Mesothelial cell of epicardium (in vitro differentiated cells): ENCODE measurements at places on chromosomes 11 and 22.
A peak's percentile ranks its signal among the peaks of the same experiment; 100 is the strongest.

GRCh38 chr11:26326793-26327400 is 5.0 kb upstream of the ANO3 start:
- no peak for DNase-seq

DNA sequence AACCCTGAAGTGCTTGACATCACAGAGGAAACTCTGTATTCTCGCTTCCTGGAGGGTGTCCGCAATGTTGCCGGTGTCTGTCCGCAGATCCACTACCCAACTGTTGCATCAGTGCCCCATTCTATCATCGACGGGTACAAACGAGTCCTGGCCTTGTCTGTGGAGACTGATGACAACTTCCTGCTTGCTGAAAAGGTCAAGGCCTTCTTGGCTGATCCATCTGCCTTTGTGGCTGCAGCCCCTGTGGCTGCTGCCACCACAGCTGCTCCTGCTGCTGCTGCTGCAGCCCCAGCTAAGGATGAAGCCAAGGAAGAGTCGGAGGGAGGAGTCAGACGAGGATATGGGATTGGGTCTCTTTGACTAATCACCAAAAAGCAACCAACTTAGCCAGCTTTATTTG is 42.9 kb upstream of the DAGLA start:
- no peak for DNase-seq

DNA sequence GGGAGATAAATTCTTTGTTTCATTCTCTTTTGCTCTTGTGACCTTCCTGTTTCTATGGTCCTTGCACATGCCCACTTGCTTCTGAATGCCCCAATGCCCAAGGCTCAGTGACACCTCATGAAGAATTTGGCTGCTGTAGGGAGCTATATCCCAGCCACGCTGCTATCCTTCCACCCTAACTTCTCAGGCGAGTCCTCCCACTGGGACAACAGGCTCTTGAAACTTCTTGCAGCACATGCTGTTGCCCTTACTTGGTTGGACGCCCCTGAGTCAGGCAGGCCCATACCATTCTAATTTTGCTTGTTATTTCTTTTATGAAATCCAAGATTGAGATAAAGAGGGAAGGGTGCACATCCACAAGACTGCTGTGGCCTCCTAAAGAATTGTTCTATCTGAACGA is 57.6 kb upstream of the BLID start:
- DNase-seq: no peak

- no peak for DNase-seq
These were observed 132.0 kb downstream of the ELP4 start for GRCh38 chr11:31641477-31642062.

GRCh38 chr22:31952472-31952871 is 8.1 kb downstream of the YWHAH start:
- DNase-seq: no peak

- DNase-seq: no peak
These were observed 38.7 kb upstream of the LINC01488 start for GRCh38 chr11:69442807-69443137.

DNA sequence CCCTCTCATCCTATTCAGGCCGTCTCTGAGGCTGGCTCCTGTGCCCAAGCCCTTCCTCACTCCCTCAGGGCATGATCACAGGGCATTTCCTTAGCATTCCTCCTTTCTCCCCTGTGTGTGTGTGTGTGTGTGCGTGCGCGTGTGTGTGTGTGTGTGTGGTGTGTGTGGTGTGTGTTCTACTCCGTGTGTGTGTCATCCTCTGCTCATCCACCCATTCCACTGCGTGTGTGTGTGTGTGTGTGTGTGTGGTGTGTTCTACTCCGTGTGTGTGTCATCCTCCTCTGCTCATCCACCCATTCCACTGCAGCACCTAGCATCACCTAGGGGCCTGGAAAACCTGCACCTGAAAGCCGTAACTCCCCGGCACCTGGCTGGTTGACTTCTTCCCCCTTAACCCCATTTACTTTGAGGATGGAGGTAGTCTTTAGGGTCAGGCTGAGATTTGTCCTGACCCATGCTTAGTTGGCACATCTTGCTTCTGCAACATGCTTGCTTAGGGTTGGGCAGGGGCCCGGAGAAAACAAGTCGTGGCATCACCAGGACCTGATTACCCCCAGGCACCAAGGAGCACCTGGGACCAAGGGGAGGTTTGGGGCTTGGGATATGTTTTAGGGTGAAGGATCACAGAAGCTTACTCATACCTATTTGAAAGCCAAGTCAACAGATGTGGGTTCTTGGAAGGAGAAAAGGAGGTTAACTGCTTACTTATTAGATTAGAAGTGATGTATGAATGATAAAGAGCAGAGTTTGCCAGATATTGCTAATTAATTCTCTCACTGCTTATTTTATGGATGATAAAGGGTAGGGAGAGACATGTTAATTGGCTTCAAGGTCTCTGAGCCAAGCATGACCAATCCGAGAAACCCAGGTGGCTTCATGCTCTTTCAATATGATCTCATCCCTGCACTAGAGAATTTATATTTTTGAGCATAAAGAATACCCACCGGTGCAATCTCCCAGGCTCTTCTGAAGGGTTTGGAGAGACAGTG is 18.9 kb downstream of the TIMP3 start:
- DNase-seq: no peak

DNA sequence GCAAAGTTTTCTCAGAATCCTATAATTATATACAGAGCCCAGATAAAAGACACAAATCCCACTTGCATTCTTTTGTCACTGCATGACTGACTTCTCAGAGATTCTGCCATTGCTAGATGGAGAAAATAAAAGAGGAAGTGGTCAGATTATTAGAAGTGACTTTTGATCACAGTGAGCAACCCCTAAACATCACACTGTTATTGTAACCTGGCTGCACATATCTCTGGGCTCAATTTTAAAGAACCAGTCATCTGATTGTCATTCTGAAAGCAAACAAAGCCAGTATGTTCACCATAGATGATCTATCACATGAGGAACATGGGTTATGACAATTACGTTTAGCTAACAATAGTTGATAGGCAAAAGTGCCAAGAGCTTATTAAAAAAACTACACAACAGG is 47.8 kb downstream of the COPB1 start:
- no peak for DNase-seq

- no peak for DNase-seq
These were observed 31.2 kb upstream of the ETS1 start for GRCh38 chr11:128618603-128619002.

DNA sequence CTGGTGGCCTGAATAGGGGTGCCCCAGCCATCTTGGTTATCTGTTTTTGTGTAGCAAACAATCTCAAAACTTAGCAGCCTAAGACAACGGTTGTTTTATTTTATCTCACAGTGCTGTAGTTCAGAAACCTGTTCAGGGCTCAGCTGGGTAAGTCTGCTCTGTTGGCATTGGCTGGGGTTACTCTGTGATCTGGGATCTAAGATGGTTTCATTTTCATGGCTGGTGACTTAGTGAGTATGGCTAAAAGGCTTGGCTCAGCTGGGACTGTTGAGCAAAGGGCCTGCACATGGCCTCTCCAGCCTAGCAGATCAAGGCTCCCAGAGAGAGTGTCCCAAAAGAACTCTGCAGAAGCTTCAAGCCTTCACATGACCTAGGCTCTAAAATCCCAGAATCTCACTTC is 60.8 kb upstream of the POU2AF1 start:
- DNase-seq: no peak

- no peak for DNase-seq
These were observed 92.9 kb downstream of the PARVA start for GRCh38 chr11:12470236-12470635.

- no peak for DNase-seq
These were observed 65.5 kb downstream of the BMAL1 start for GRCh38 chr11:13343067-13343466.

- DNase-seq: no peak
These were observed 124.0 kb downstream of the ETS1 start for GRCh38 chr11:128463371-128463829.

DNA sequence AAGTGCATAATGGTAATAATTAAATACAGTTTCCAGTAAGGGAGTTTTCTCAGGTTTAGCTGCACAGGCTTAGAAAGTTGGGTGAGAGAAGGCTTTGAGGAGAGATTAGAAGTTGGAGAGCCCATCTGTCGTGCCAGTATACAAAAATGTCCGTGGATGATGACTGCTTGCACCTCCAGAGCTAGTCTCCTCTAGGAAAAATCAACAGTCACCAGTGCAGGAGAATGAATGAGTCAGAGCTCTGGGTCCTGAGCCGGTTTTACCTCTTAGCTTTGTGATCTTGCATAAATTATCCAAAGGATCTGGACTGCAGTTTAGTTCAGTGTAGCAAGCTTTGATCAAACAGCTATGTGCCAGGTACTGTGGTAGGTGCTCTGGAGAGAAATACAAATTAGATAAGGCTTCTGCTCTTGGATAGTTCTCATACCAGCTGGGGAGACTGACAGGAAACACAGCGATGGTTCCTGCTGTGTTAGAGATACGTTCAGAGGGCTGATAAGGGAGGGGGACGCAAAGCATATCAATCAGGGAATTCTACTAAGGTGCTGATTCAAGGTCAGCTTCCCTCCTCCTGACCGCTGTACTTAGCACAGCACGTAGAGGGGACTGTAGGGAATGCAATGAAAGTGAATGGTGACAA is 125.9 kb downstream of the TEAD1 start:
- DNase-seq: no peak

DNA sequence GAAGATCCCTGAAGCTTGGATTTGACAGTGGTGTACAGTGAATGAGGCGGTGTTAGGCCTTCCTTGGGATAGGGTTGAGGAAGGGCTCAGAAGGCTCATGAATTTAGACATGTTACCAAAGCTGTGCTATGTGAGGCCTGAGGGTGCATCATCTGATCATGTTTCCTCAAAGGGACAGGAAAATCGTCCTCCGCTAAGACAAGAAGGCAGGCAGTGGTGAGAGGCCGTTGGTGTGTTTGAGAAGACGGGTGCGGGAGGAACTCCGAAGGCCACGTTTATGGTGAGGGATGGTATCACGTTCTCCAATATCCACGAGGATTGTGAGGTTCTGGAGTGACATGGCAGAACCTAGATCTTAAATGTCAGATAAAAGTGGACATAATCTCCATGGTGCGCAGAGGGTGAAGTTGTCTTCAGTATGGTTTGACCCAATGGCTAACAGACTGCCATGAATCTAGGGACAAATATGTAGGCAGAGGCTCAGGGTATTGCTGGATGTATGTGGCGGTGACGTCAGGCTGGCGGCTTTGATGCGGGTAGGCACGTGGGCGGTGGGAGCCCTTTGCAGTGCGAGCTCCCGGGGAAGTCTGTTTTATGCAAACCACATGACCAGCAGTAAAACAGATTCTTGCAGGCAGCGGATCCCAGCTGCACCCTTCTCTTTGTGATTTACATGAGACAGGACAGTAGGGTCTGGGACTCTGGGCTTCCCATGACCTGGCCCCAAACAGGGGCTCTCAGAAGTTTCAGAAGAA is 242.3 kb upstream of the B3GAT1 start:
- no peak for DNase-seq

- DNase-seq: no peak
These were observed 13.1 kb upstream of the MFRP start for GRCh38 chr11:119359365-119360214.

DNA sequence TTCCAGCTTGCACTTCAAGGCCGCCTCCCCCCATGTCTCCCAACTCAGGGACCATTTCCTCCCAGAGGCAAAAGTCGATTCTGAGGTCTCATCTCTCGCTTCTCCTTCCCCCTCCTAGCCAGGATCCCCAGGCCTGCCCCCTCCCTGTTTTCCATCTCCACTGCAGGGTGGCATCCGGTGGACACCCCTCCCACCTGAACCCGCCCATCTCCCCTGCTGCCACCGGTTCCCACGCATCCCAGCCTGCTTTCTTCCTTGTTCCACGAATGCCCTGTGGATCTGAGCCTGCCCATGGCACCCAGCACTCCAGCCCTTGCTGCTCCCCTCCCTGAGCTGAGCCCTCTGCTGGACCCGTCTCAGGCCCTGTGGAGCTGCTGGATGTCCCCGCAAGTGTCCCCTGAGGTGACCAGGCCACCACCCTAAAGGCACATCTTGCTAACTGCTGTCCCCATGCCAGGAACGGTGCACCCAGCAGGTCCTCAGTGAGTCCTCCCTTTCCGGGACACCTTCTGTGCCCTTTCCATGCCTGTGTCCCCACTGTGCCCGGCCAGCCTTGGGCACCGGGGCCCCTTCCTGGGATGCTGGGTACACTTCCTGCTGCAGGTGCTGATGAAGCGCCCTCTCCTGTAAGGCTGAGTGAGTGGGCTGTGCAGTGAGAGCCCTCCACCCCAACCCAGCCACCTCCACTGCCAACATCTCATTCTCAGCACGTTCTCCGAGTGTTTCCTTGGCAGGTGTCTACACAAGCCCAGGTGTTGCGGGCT is 936 bp downstream of the IL17REL start:
- DNase-seq: no peak

DNA sequence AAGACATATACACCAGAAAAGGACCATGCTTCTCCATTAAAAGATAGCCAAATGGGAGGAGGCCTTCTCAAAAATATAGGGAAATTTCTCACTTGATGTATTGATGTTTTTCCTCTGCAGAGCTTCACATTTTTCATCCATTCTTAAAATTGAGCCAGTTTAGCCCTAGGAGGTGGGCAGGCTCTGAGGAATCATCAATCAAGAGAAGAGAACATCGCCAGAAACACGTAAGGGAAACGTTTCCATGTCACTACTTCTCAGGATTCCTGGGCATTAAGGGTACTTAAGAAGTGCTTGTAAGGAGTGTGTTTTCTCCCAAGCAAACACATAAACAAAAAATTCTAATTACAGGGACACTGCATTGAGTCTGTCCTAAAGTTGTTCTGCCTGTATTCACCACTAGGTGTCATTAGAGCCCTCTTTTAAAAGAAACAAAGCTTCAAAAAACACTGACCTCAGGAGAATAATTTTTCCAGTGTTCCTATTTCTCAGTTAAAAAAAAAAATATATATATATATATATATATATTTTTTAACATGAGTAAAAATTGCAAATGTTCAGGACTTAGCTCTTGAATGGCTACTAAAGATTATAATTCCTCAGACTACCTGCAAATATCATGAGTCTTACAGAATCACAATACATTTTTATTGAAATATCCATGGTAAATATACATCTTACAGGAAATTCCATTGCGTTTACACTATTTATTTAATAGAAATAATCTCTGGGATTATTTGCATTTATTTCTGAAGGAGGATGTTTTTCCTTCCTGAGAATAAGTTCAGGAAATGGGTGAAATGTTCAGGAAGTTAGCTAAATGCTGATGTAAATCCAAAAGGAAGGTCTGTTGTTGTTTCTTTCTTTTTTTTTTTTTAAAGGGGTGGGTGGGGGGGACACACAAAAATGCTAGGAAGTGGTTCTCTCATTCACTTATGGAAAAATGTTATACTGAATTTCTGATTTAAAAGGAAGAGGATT is 16.0 kb downstream of the FZD4 start:
- no peak for DNase-seq

GRCh38 chr22:21815958-21816357 is 51.5 kb downstream of the MAPK1 start:
- no peak for DNase-seq

DNA sequence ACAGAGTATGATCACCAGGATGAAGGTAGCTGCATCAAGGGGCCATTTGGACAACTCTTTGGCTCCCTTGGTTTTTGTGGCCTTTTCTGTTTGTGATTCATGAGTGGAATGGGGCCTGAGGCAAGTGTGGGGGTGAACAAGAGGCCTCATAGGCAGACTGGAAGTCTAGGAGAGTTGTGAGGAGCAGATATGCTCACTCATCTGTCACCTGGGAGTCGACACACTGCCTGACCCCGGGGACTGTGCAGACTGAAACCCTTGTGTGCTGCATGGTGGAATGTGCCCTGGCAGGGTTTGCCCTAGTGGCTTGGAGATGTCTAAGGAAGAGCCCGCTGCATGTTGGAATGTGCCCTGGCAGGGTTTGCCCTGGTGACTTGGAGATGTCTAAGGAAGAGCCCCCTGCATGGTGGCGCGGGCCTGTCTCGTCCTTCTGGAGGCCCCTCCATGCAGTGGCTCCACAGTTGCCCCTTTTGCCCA is 60.0 kb downstream of the MED15 start:
- DNase-seq: no peak

- peak; percentile 68 for DNase-seq
These were observed 347 bp downstream of the MN1 start for GRCh38 chr22:27801202-27801615.
